Kidney tubule cell (primary cell): ENCODE measurements at places on chromosomes 4 and X.

GRCh38 chr4:152784490-152785350 lies 5.0 kb downstream of the ARFIP1 start:
- DNase-seq, result peak; percentile 17

DNA sequence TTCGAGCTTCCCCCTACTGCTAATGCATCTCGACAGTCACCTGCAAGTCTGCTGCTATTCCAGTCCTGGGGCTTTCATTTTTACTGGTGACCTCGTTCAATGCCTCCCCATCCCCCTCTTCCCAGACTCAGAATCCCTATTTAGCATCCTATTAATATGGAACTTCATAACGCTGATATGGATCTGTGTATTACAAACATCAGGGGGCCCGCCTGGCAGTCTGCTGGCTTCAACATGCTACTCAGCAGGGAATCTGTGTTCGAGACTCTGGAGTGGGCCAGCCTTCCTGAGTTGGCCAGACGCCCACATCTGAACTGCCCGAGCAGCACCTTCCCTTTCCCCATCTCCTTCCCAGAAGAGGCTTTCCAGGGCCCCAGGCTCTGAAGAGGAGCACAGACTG lies 173.9 kb upstream of the PPARGC1A start:
- DNase-seq, result no peak

- DNase-seq, result no peak
Measured at GRCh38 chrX:7904562-7904961, 22.7 kb downstream of the PNPLA4 start.

GRCh38 chrX:96425200-96425599 lies 259.4 kb upstream of the DIAPH2 start:
- DNase-seq, result no peak

GRCh38 chr4:175457956-175458355 lies 354.1 kb downstream of the GPM6A start:
- no peak for DNase-seq

DNA sequence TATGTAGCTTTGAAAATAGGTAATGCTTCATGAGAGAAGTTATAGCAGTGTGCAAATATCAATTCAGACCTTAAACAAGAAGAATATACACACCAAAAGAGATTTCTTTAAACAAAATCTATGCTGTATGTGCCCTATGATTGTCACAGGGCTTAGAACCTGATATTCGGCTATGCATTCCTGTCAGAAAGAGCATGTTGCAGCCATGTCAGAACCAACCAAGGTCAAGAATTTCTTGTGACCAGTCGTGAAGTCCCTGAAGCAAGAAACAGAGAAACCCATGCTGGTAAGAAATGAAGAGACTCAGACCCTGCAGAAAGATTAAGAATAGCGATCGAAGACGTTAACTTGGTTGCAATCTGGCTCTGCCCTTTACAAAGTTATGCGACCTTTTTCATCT lies 210.3 kb upstream of the SPIN4 start:
- no peak for DNase-seq

- no peak for DNase-seq
Measured at GRCh38 chr4:183989931-183990330, 84.8 kb downstream of the STOX2 start.

GRCh38 chrX:78237127-78237526 lies 90.3 kb downstream of the CYSLTR1 start:
- DNase-seq, result no peak
